Effector memory CD8-positive, alpha-beta T cell (primary cell): ENCODE measurements at places on chromosomes 4 and X.

DNA sequence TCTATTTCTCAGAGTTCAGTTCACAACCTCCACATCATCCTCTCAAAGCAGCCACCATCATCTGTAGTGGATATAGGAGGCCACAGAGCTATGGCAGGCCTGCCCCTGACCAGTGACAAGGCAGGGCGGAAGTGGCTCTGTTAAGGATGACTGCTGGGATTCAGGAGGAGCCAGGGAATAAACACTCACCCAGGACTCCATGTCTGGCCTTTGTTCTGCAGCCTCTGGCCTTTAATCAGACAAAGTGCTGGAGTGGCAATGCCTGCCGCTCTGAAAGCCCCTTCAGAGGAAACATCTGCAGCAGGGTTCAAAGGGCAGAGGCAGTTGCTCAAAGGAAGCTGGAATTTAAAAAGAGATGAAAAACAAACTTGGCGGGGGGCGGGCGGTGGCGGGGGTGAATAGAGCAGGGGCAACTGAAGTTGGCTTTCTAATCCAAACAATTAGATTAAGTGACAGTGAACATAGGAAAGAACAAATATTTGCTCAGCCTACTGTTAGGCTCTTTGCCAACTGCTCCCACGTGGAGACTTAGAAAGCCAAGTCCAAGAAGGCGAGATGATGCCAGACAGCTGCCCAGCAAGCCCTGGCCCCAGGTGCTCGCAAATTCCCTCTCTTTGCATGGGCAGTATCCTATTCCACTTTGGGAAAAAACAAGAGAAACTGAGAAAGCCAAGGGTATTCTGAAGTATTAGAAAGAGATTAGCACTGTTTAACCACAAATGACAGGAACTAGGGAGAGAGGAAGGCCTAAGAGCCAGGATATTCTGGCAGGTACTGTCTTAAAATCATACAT lies 5.5 kb downstream of the MPP1 start:
- H3K36me3 ChIP-seq = peaks cover 6% of the 10 kb centered on the region
- no peaks in the 10 kb centered on the region for H3K27me3 ChIP-seq
- no peak overlapping the region for H3K27ac ChIP-seq
- no peak overlapping the region for H3K4me3 ChIP-seq
- no peak for DNase-seq

DNA sequence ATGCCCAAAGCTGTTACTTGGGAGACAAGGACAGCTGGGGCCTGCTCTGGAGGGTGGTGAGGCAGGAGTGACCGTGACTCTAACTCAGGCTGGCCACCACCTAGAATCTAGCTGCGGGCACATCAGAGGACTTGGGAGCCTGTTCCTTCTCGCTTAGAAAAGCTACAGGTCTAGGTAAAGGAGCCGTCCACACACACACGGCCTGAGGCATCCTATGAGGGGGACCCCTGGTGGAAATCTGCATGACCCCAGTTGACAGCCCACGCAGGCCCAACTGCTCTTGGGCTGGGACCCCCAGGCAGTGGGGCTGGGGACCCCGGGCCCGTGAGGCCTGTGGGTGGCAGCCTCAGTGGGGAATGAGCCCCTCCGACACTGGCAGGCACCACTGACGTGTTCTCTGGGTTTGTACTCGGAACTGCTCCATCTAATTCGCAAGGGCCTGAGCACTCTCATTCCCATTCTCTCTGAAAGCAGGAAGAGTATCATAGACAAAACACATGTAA lies 75.6 kb downstream of the ACOX3 start:
- DNase-seq = no peak
- H3K36me3 ChIP-seq = no peaks in the 10 kb centered on the region
- no peaks in the 10 kb centered on the region for H3K27me3 ChIP-seq
- H3K4me1 ChIP-seq = no peaks in the 10 kb centered on the region
- H3K4me3 ChIP-seq = no peak overlapping the region

DNA sequence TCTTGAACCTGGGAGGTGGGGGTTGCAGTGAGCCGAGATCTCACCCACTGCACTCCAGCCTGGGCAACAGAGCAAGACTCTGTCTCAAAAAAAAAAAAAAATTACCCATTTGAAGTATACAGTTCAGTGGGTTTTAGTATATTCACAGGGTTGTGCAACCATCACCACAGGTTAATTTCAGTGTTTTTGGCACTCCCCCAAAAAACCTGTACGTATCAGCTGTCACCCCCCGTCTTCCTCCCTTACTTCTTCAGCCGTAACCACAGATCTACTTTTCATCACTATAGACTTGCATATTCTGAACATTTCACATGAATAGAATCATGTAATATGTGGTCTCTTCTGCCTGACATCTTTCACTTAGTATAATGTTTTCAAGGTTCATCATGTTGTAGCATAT lies 11.7 kb upstream of the PTTG2 start:
- peaks cover 25% of the 10 kb centered on the region for H3K4me1 ChIP-seq
- no peak overlapping the region for H3K27ac ChIP-seq
- no peak overlapping the region for H3K4me3 ChIP-seq

DNA sequence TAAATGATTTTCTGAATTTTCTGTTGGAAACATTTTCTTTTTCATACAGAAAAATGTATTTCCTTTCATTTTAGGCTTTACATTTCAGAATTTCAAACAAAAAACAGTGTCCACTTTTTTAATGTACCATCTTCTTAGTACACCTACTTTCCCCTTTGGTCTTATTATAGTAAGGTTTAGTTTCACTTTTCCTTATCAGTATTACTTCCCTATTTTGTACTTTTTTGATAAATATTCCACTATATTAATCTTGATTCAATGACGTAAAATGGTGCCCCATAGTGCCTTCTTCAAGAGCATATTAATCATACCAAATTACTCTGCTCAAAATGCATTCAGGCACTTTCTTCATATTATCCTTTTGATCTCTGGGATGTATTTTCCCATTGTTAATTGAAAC lies 52.5 kb downstream of the BANK1 start:
- no peak overlapping the region for H3K4me3 ChIP-seq
- H3K4me1 ChIP-seq = no peaks in the 10 kb centered on the region
- no peaks in the 10 kb centered on the region for H3K27me3 ChIP-seq
- H3K27ac ChIP-seq = no peak overlapping the region
- DNase-seq = no peak
- no peaks in the 10 kb centered on the region for H3K36me3 ChIP-seq

DNA sequence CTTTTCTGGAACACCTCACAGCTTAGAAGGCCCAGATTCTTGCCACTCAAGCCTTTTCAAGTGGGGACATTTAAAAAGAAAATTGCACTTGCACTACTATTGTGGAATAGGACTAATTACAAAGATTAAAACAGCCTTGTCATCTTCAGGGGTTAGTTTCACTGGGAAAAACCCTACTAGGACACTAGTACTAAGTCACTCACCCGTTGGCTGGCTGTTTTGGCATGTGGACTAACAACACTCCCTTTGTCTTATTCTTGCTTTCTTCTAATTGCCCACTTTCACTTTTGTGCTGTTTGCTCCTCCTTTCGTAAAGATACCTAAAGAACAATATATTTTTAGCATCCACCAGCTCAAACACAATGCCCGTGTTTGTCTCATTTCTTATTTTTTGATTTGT lies 200.9 kb upstream of the MID1 start:
- no peak for DNase-seq
- no peaks in the 10 kb centered on the region for H3K27me3 ChIP-seq
- H3K36me3 ChIP-seq = no peaks in the 10 kb centered on the region
- H3K4me1 ChIP-seq = no peaks in the 10 kb centered on the region
- no peak overlapping the region for H3K27ac ChIP-seq

DNA sequence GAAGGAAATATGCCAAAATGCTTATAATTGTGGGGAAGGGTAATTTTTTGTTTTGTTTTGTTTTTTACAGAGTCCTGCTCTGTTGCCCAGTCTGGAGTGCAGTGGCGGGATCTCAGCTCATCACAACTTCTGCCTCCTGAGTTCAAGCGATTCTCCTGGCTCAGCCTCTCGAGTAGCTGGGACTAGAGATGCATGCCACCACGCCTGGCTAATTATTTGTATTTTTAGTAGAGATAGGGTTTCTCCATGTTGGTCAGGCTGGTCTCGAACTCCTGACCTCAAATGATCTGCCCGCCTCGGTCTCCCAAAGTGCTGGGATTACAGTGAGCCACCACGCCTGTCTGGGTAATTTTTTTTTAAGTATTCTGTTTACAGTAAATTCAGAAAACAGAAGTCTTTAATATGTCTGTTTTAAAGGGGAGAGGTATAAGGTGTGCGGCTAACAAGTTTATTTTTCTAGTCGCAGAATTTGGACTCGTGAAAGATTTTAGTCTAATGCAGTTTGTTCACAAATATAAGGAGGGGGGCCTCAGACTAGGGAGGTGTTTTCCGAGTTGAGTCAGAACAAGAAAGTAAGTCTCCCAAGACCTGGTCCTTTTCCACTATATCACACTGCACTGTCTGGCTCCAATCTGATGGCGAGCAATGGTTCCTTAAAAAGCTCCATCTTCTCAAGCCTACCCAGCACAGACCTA lies 1.5 kb downstream of the ACSL1 start:
- H3K27ac ChIP-seq = peak overlapping the region; percentile 95
- no peaks in the 10 kb centered on the region for H3K27me3 ChIP-seq
- peak overlapping the region; percentile 94 for H3K4me3 ChIP-seq
- peak; percentile 10 for DNase-seq
- peaks cover 27% of the 10 kb centered on the region for H3K4me1 ChIP-seq

- no peak for DNase-seq
- peaks cover 3% of the 10 kb centered on the region for H3K36me3 ChIP-seq
- no peak overlapping the region for H3K4me3 ChIP-seq
- no peaks in the 10 kb centered on the region for H3K27me3 ChIP-seq
These were observed 74.1 kb downstream of the SLC9A6 start for GRCh38 chrX:136059350-136059749.

GRCh38 chr4:122412547-122412946 lies 33.7 kb downstream of the ADAD1 start:
- no peaks in the 10 kb centered on the region for H3K4me1 ChIP-seq
- no peaks in the 10 kb centered on the region for H3K36me3 ChIP-seq
- H3K27me3 ChIP-seq = peaks cover 9% of the 10 kb centered on the region
- no peak overlapping the region for H3K4me3 ChIP-seq

GRCh38 chr4:129384974-129385373 lies 289.0 kb downstream of the C4orf33 start:
- H3K27ac ChIP-seq = no peak overlapping the region
- H3K4me3 ChIP-seq = no peak overlapping the region
- H3K36me3 ChIP-seq = no peaks in the 10 kb centered on the region
- no peak for DNase-seq

DNA sequence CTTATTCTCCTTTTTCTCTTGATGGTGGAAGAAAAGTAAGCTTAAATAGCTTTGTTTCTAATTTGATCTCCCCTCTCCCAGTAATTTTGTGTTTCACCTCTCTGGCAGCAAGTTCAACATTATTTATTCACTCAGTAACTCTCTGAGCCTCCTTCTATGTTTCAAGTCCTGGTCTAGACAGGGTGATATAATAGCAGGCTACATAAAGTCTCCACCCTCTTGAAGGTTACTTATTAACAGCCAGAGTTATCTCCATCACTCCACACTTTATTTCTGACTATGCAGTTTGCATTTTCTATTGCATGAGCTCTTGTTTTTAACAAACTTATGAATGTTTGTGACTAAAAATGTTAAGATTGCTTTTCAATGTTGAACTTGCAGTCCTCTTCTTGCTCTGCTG lies 17.8 kb upstream of the ANOS1 start:
- no peaks in the 10 kb centered on the region for H3K27me3 ChIP-seq
- H3K4me1 ChIP-seq = no peaks in the 10 kb centered on the region
- no peaks in the 10 kb centered on the region for H3K36me3 ChIP-seq
- no peak for DNase-seq
- no peak overlapping the region for H3K4me3 ChIP-seq
- H3K27ac ChIP-seq = no peak overlapping the region

GRCh38 chr4:146059865-146060264 lies 115.7 kb upstream of the LSM6 start:
- no peak overlapping the region for H3K4me3 ChIP-seq
- no peak overlapping the region for H3K27ac ChIP-seq
- peaks cover 29% of the 10 kb centered on the region for H3K27me3 ChIP-seq
- no peaks in the 10 kb centered on the region for H3K4me1 ChIP-seq

DNA sequence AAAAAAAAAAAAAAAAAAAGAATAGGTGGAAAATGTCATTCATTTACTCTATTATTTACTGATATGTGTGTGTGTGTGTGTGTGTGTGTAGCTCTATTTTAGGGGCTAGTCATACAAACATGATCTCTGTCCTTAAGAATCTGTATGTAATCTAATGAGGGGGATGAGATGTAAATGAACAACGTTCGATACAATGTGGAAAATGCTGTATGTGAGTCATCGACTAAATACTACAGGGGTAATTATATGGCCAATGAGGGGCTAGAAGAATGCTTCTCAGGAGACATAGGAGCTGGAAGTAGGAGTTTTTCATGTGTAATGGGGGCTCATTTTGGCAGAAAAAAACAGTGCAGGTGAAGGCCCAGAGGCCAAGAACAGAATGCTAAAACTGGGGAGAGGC lies 41.9 kb downstream of the LEF1 start:
- no peak overlapping the region for H3K27ac ChIP-seq
- H3K27me3 ChIP-seq = peaks cover 19% of the 10 kb centered on the region
- H3K4me3 ChIP-seq = no peak overlapping the region
- H3K4me1 ChIP-seq = no peaks in the 10 kb centered on the region
- H3K36me3 ChIP-seq = peaks cover 9% of the 10 kb centered on the region

- no peaks in the 10 kb centered on the region for H3K4me1 ChIP-seq
- no peak overlapping the region for H3K27ac ChIP-seq
- H3K4me3 ChIP-seq = no peak overlapping the region
These were observed 367.8 kb upstream of the SLC7A11 start for GRCh38 chr4:138609943-138610350.

- H3K4me3 ChIP-seq = no peak overlapping the region
- H3K4me1 ChIP-seq = no peaks in the 10 kb centered on the region
- no peak for DNase-seq
- no peaks in the 10 kb centered on the region for H3K36me3 ChIP-seq
- peaks cover 20% of the 10 kb centered on the region for H3K27me3 ChIP-seq
These were observed 25.7 kb upstream of the MND1 start for GRCh38 chr4:153318696-153319320.

- no peaks in the 10 kb centered on the region for H3K36me3 ChIP-seq
- no peak for DNase-seq
- no peaks in the 10 kb centered on the region for H3K4me1 ChIP-seq
- no peak overlapping the region for H3K4me3 ChIP-seq
These were observed 128.4 kb downstream of the SH3RF1 start for GRCh38 chr4:169142391-169142790.

DNA sequence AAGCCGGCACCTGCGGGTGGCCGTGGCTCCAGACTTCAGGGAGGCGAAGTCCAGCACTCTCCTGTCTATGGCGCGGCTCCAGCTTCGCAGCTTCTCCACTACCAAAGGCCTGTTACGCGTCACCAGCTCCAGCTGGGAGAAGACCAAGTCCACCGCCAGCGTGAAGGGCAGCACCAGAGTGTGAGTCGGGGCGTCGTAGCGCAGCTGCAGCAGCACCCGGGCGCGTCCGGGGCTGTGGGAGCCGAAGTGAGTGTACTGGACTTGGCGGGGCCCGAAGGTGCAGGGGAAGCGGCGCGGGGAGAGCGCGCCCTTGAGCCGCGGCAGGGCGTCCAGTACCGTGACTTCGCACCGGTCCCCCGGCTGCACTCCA lies 444 bp downstream of the FREM3 start:
- DNase-seq = no peak
- no peaks in the 10 kb centered on the region for H3K4me1 ChIP-seq
- peak overlapping the region; percentile 47 for H3K4me3 ChIP-seq

DNA sequence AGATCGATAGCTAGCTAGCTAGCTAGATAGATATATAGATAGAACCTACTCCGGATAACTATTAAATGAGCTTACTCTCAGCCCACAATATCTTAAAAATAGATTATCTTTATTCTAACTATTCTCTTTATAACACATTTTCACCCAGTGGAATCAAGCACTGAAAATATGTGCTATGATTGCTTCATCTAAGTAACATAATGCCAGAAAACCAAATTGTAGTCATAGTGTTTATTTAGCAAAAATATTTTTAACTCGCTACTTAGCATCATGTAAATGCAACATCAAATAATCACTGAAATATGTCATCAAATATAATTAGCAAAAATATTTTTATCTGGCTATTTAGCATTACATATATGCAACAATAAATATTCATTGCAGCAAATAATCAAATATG lies 1.5 kb downstream of the TMEM156 start:
- H3K27me3 ChIP-seq = no peaks in the 10 kb centered on the region
- H3K4me1 ChIP-seq = peaks cover 38% of the 10 kb centered on the region
- peak overlapping the region; percentile 82 for H3K4me3 ChIP-seq
